A549 treated with Hydrocortisone at 1 μM for 4 hours (cell line): ENCODE measurements at places on chromosomes 3 and 15. TPM values are rescaled to one million over a fixed set of nuclear protein-coding genes. Genes with fewer than 3 reads are reported as not detected.

AMIGO3 gene
- 0.12 to 1.2 TPM (median 0.69 TPM) in 5 replicates for total RNA-seq

TGM4 gene
- 0.12 to 0.30 TPM (median 0.16 TPM) in 5 replicates for total RNA-seq

CFAP20DC gene
- 2.1 to 2.7 TPM (median 2.2 TPM) in 5 replicates for total RNA-seq

ZWILCH gene
- total RNA-seq, result 32.2 to 39.2 TPM (median 35.5 TPM) in 5 replicates

CHRM5 gene
- 0.02 to 0.05 TPM (median 0.03 TPM) in 3 of 5 replicates, not detected in the others for total RNA-seq

SCAANT1 gene
- total RNA-seq, result not detected in 5 replicates

LARP6 gene
- total RNA-seq, result 39.9 to 75.6 TPM (median 75.0 TPM) in 5 replicates

MME gene
- total RNA-seq, result 0.10 to 0.16 TPM in 2 of 5 replicates, not detected in the others

SLC51A gene
- total RNA-seq, result not detected in 5 replicates

MESP1 gene
- total RNA-seq, result 1.2 to 8.5 TPM (median 6.7 TPM) in 5 replicates

CLDN1 gene
- total RNA-seq, result 17.1 to 21.7 TPM (median 19.6 TPM) in 5 replicates

PLA2G4D gene
- not detected in 5 replicates for total RNA-seq

COL6A5 gene
- total RNA-seq, result not detected in 5 replicates

BFSP2 gene
- not detected in 5 replicates for total RNA-seq

NDN gene
- 0.05 to 0.12 TPM (median 0.06 TPM) in 3 of 5 replicates, not detected in the others for total RNA-seq

SPTSSB gene
- total RNA-seq, result not detected in 5 replicates

CPLX3 gene
- 0.05 to 0.06 TPM in 2 of 5 replicates, not detected in the others for total RNA-seq

GHSR gene
- not detected in 5 replicates for total RNA-seq

PPCDC gene
- 13.6 to 22.6 TPM (median 17.3 TPM) in 5 replicates for total RNA-seq

ATP8B4 gene
- 0.80 to 1.1 TPM (median 0.99 TPM) in 5 replicates for total RNA-seq

EIF4E3 gene
- total RNA-seq, result 3.1 to 4.4 TPM (median 4.0 TPM) in 5 replicates

RBPMS2 gene
- total RNA-seq, result 6.2 to 8.5 TPM (median 8.2 TPM) in 5 replicates

POLG gene
- 54.0 to 59.5 TPM (median 58.0 TPM) in 5 replicates for total RNA-seq

MSL2 gene
- total RNA-seq, result 6.0 to 8.1 TPM (median 6.4 TPM) in 5 replicates

SERPINI2 gene
- not detected in 5 replicates for total RNA-seq

FAM107A gene
- 0.17 to 0.29 TPM (median 0.22 TPM) in 5 replicates for total RNA-seq

ZNF35 gene
- 5.0 to 6.4 TPM (median 5.4 TPM) in 5 replicates for total RNA-seq

GOLGA8M gene
- total RNA-seq, result 0.05 to 0.07 TPM in 2 of 5 replicates, not detected in the others

CCDC54 gene
- not detected in 5 replicates for total RNA-seq

CKMT1A gene
- total RNA-seq, result 1.7 to 2.8 TPM (median 2.7 TPM) in 5 replicates

ZNF80 gene
- total RNA-seq, result not detected in 5 replicates

SLC12A1 gene
- not detected in 5 replicates for total RNA-seq

PCSK6 gene
- total RNA-seq, result 11.5 to 12.9 TPM (median 12.2 TPM) in 5 replicates

IQCF5 gene
- not detected in 5 replicates for total RNA-seq

CCNB2 gene
- 93.6 to 104 TPM (median 95.4 TPM) in 5 replicates for total RNA-seq

PLA1A gene
- total RNA-seq, result 0.25 to 0.51 TPM (median 0.43 TPM) in 5 replicates

SENP8 gene
- total RNA-seq, result 2.1 to 2.5 TPM (median 2.3 TPM) in 5 replicates

SNX22 gene
- total RNA-seq, result 0.75 to 1.3 TPM (median 1.3 TPM) in 5 replicates

ACTC1 gene
- 0.16 to 0.26 TPM (median 0.25 TPM) in 4 of 5 replicates, not detected in the other for total RNA-seq

ACOX2 gene
- total RNA-seq, result 6.0 to 9.8 TPM (median 8.0 TPM) in 5 replicates

PIAS1 gene
- total RNA-seq, result 18.3 to 22.3 TPM (median 21.5 TPM) in 5 replicates

EIF4A2 gene
- 126 to 149 TPM (median 136 TPM) in 5 replicates for total RNA-seq

CXCR6 gene
- not detected in 5 replicates for total RNA-seq

C3orf18 gene
- 2.0 to 2.6 TPM (median 2.3 TPM) in 5 replicates for total RNA-seq

GP9 gene
- total RNA-seq, result not detected in 5 replicates

GABRR3 gene
- not detected in 5 replicates for total RNA-seq

SCN5A gene
- total RNA-seq, result 0.26 to 1.6 TPM (median 0.87 TPM) in 5 replicates

MST1 gene
- 0.97 to 2.6 TPM (median 1.9 TPM) in 5 replicates for total RNA-seq

THBS1 gene
- 41.7 to 98.2 TPM (median 57.1 TPM) in 5 replicates for total RNA-seq

SIDT1 gene
- total RNA-seq, result 0.46 to 0.60 TPM (median 0.54 TPM) in 5 replicates

CALML4 gene
- total RNA-seq, result 6.3 to 9.1 TPM (median 8.1 TPM) in 5 replicates

RTP1 gene
- total RNA-seq, result not detected in 5 replicates

ZBED2 gene
- total RNA-seq, result 0.13 to 0.22 TPM (median 0.20 TPM) in 5 replicates

MORC1 gene
- not detected in 5 replicates for total RNA-seq

NKIRAS1 gene
- total RNA-seq, result 9.6 to 15.0 TPM (median 10.5 TPM) in 5 replicates
